A375 (cell line): ENCODE measurements at places on chromosomes 7 and 10. TPM values are rescaled to one million over a fixed set of nuclear protein-coding genes. Genes with fewer than 3 reads are reported as not detected.

The WIPF3 gene
- total RNA-seq = 0.08 TPM in 1 of 2 replicates, not detected in the other

The SPDYE11 gene
- not detected in 2 replicates for total RNA-seq

The C10orf90 gene
- total RNA-seq = 22.0 and 22.6 TPM in 2 replicates

The LRRC17 gene
- total RNA-seq = 3.8 and 5.0 TPM in 2 replicates

The AGBL3 gene
- 0.21 and 0.41 TPM in 2 replicates for total RNA-seq

The AKR1C1 gene
- 2.2 and 3.2 TPM in 2 replicates for total RNA-seq

The ADAM12 gene
- total RNA-seq = 2.2 and 2.8 TPM in 2 replicates

The RBM20 gene
- 0.45 and 0.64 TPM in 2 replicates for total RNA-seq

The ENTPD7 gene
- total RNA-seq = 6.5 and 6.8 TPM in 2 replicates

The TMEM213 gene
- total RNA-seq = not detected in 2 replicates

The LRMDA gene
- 2.7 and 4.5 TPM in 2 replicates for total RNA-seq

The PNLIP gene
- total RNA-seq = not detected in 2 replicates

The CPA4 gene
- total RNA-seq = 22.0 and 34.8 TPM in 2 replicates

The CCL26 gene
- total RNA-seq = 0.57 and 0.88 TPM in 2 replicates

The SCIN gene
- 0.21 and 0.23 TPM in 2 replicates for total RNA-seq

The HPSE2 gene
- total RNA-seq = not detected in 2 replicates

The SLC26A5 gene
- total RNA-seq = not detected in 2 replicates

The C7orf57 gene
- total RNA-seq = 0.08 and 0.32 TPM in 2 replicates

The NRP1 gene
- total RNA-seq = 112 and 118 TPM in 2 replicates

The OR2A1 gene
- total RNA-seq = not detected in 2 replicates

The CREB5 gene
- total RNA-seq = 3.0 and 4.7 TPM in 2 replicates

The SPDYE2 gene
- total RNA-seq = not detected in 2 replicates

The METTL27 gene
- total RNA-seq = 19.9 TPM in 2 replicates

The UNC5B gene
- total RNA-seq = 1.2 TPM in 2 replicates

The ZKSCAN5 gene
- 10.8 and 12.2 TPM in 2 replicates for total RNA-seq

The TSPAN13 gene
- 24.3 and 28.1 TPM in 2 replicates for total RNA-seq

The CNPY1 gene
- total RNA-seq = not detected in 2 replicates

The FGFBP3 gene
- total RNA-seq = 0.94 and 1.1 TPM in 2 replicates

The FOXI2 gene
- total RNA-seq = not detected in 2 replicates

The ELMO1 gene
- total RNA-seq = 27.4 and 31.5 TPM in 2 replicates

The CHRM2 gene
- 0.03 TPM in 1 of 2 replicates, not detected in the other for total RNA-seq

The CTAGE8 gene
- not detected in 2 replicates for total RNA-seq

The NPSR1 gene
- total RNA-seq = not detected in 2 replicates

The LIPF gene
- total RNA-seq = not detected in 2 replicates

The BTBD16 gene
- 0.11 TPM in 1 of 2 replicates, not detected in the other for total RNA-seq

The PGAM2 gene
- total RNA-seq = 2.6 and 3.0 TPM in 2 replicates

The MOGAT3 gene
- not detected in 2 replicates for total RNA-seq

The GRM3 gene
- 0.11 TPM in 1 of 2 replicates, not detected in the other for total RNA-seq

The ZNF467 gene
- total RNA-seq = 0.34 and 0.45 TPM in 2 replicates

The PDLIM1 gene
- 11.4 and 11.6 TPM in 2 replicates for total RNA-seq

The BLNK gene
- not detected in 2 replicates for total RNA-seq

The PALD1 gene
- 1.4 and 1.6 TPM in 2 replicates for total RNA-seq

The KLLN gene
- total RNA-seq = 0.29 and 0.49 TPM in 2 replicates

The MALRD1 gene
- 0.11 and 0.56 TPM in 2 replicates for total RNA-seq

The LRRC18 gene
- total RNA-seq = not detected in 2 replicates

The MMD2 gene
- total RNA-seq = not detected in 2 replicates

The INMT gene
- 0.11 and 0.42 TPM in 2 replicates for total RNA-seq

The HOXA9 gene
- total RNA-seq = 1.2 and 1.3 TPM in 2 replicates

The STOX1 gene
- 0.15 and 0.21 TPM in 2 replicates for total RNA-seq

The UCMA gene
- total RNA-seq = not detected in 2 replicates

The CPEB3 gene
- 0.48 and 0.75 TPM in 2 replicates for total RNA-seq

The NKX2-3 gene
- total RNA-seq = 0.13 TPM in 1 of 2 replicates, not detected in the other

The TRIM8 gene
- 76.5 and 87.1 TPM in 2 replicates for total RNA-seq

The LRIT1 gene
- total RNA-seq = not detected in 2 replicates

The LRRD1 gene
- total RNA-seq = 0.15 and 0.48 TPM in 2 replicates

The SYT15B gene
- total RNA-seq = 0.04 and 0.24 TPM in 2 replicates
